ENCODE measurements at places on chromosomes 2 and 18.

DNA sequence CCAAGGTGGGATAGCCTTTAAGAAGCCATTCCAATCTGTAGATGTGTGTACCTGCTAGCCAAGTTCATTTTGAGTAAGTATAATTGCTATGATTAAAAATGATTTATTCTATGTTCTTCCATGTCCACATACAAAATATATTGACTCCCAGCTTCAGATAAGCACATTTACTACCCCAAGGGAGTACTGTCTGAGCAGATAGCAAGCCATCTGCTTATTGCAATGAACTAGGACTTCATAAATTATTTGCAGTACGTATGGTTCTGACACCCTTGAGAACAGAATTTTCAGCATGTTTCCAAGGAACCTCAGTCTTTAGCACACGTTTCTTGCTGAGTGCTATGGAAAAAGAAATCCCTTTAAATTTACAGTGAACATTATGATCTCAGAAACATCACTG, 28.2 kb downstream of the ABCG5 start:
- no peak for DNase-seq

- DNase-seq = no peak
These were observed 70.0 kb downstream of the COL4A3 start for GRCh38 chr2:227234429-227234828.

GRCh38 chr18:13619505-13620205, 106.7 kb downstream of the FAM210A start:
- DNase-seq = no peak

DNA sequence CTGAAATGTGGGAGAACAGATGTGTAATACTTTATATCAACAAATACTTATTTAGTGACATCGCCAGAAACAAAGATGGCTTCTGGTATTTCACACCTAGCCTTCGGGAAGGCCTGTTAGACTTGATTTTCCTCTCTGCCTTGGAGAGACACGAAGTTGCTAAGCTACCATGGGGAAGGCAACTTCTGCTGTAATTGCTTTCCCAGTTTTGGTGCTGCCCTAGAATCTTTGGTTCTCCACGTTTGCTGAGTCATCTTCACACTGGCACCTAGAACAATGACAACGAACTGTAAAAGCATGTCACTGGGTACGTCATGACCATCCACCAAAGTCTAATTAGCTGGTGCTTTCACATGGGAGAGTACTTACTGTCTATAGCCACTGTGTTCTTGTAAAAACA, 58.7 kb upstream of the ACTR3 start:
- no peak for DNase-seq

- no peak for DNase-seq
These were observed 124.9 kb downstream of the ARHGAP15 start for GRCh38 chr2:143254110-143254509.

- DNase-seq = no peak
These were observed 268.2 kb upstream of the ID2 start for GRCh38 chr2:8413589-8414135.

GRCh38 chr2:147464737-147465357, 380.0 kb upstream of the ACVR2A start:
- no peak for DNase-seq

GRCh38 chr2:73933194-73933593, 6.5 kb downstream of the DGUOK start:
- DNase-seq = no peak

DNA sequence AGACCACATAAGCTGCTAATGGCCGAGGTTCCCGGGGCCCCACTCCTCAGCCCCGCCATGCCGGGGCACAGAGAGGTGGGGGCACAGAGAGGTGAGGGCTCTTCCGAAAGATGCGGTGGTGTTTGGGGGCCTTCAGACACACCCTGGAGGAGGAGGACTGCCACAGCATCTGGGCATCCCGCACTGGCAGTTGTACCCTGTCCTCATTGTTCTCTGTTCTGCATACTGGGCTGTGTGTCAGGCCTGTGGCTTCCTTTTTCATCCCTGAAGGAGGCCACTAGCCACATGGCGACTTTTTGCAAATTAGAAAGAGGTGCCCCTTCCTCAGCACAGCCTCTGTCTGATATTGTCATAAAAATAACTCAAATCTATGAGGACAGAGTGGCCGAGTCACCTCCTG, 150.1 kb downstream of the CTIF start:
- no peak for DNase-seq

GRCh38 chr18:74148543-74149070, 284 bp downstream of the TIMM21 start:
- DNase-seq = no peak

DNA sequence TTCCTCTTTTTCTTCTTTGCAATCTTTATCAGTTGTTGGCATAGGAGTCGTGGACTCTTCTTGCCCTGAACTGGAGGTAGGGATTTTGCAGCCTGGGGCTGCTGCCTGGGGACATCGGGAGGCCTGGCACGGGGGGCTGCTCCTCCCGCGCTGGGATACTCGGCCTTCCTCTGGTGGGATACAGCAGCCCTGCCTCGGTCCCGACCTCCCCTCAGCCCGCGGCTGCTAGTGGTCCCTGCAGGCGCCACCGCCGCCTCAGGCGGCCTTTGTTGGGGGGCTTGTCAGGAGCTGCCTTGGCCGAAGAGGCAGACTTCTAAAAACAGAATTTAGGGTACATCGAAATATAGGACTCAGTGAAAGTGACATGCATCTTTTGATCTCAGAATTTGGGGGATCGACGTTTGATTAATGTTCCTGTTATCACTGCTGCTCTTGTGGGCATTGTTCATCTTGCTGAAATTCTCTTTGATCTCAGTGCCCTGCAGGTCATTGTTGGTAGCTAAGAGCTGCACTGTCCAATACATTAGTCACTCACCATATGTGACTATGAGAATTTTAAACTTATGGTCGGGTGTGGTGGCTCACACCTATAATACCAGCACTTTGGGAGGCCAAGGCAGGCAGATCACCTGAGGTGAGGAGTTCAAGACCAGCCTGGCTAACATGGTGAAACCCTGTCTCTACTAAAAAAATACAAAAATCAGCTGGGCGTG, 16.3 kb downstream of the POLR2D start:
- DNase-seq = no peak

DNA sequence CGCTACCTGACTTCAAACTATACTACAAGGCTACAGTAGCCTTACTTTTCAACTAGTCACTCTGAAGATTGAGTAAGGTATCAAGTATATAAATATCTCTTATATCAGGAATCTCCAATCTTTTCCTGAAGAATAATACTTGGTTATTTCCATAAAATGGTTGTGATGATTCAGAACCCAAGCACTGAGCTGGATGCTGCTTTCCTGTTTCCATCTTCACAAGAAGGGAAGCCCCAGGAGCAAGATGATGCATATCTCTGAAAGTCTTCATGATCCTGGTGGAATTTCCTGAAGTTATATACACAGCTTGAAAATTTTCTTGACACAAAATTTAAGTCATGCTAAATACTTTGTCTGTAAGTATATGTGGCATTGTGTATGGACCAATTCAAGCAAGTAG, 243.9 kb upstream of the TANK start:
- no peak for DNase-seq

- DNase-seq = no peak
These were observed 17.1 kb upstream of the VPS4B start for GRCh38 chr18:63439334-63439733.

GRCh38 chr2:118576109-118576855, 271.2 kb downstream of the EN1 start:
- DNase-seq = no peak

DNA sequence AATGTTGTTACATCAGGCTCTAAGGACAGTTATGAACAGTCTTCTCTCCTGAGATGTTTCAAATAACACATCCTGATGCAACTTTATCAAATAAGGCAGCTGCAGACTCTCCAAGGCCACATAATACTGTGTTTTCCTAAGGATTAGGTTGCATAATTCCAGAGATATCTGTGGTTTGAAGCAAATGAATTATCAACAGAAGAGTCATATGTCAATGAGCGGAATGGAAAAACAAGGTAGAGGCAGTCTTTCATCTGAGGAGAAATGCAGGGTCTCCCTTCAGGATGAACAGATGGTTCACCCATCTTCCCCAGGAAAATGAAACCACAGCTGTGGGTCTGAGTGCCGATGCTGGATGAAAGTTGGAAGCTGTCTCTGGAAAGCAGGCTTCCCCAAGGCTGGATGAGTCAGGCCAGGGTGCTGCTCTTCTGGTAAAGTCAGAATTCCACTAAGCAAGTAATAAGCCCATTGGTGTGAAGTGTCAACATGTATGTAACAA, 22.2 kb downstream of the LYG1 start:
- no peak for DNase-seq

DNA sequence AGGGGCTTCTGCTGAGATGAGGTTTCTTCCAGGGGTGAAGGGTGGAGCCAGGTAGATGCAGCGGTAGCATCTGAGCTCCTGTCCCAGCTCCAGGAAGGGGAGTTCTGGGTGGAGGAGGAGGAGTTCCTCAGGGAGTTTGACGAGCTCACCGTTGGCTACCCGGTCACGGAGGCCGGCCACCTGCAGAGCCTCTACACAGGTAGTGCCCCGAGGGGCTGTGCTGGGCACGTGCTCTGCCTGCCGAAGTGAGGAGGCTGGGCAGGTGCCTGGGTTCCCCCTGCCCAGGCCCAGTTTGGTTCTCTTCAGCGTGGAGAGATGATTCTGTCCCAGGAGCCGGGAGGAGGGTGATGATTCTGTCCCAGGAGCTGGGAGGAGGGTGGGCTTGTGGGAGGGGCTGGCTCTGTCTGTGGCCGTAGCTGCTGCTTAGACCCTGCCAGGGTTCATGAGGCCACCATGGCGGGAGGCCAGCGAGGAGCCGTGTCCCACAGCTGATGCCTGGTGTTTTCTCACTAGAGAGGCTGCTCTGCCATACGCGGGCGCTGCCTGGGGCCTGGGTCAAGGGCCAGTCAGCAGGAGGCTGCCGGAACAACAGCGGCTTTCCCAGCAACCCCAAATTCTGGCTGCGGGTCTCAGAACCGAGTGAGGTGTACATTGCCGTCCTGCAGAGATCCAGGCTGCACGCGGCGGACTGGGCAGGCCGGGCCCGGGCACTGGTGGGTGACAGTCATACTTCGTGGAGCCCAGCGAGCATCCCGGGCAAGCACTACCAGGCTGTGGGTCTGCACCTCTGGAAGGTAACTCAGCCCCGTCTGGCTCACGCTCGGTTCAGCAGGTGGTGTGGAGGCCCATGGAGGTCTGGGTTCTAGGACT, 8.2 kb downstream of the CAPN10 start:
- DNase-seq = no peak

- DNase-seq = no peak
These were observed 71.1 kb upstream of the HNMT start for GRCh38 chr2:137893145-137893544.

DNA sequence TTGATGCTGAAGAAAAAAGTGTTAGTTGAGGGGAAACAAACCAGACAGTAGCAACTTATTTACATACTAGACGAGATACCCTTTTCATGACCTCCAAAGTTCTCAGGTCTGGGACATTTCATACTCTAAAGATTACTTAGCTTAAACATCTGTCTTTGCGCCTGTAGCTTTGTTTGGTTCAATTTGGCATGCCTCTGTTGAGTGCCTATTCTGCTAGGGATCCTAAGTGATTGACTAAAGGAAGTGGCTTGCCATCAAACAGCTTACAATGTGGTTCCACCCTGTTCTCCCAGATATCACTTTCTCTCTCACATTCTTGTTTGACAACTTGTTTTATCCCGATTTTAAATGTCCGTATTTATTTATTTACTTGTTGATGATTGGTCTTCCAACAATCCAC, 488.8 kb downstream of the PARD3B start:
- no peak for DNase-seq

DNA sequence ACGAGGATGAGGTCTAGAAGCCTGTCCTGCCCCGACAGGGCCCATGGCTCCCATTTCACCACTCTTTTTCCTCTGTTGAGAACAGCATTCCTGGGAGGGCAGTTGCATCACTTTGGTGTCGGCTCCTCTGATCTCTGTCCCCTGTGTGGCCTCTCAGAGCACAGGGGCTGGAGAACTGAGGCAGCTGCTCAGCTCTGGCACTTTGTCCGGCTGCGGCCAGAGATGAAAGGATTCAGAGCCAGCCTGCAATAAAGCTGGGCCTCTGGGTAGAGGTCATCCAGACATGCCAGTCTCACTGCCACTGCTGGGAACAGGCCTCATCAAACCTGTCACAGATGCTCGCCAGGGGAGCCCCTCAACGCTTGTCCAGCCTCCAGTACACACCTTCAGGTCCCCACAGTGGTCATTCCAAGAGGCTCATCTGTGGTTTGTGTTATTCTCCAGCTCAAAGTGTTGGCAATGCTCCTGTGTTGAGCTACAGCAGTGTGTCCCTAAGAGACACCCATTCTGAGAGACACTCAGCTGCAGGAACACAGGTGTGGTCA, 13.1 kb upstream of the ROCK2 start:
- no peak for DNase-seq

- DNase-seq = no peak
These were observed 276.9 kb downstream of the ZNF804A start for GRCh38 chr2:184875212-184875611.

GRCh38 chr2:8607606-8608005, 74.2 kb upstream of the ID2 start:
- DNase-seq = no peak

DNA sequence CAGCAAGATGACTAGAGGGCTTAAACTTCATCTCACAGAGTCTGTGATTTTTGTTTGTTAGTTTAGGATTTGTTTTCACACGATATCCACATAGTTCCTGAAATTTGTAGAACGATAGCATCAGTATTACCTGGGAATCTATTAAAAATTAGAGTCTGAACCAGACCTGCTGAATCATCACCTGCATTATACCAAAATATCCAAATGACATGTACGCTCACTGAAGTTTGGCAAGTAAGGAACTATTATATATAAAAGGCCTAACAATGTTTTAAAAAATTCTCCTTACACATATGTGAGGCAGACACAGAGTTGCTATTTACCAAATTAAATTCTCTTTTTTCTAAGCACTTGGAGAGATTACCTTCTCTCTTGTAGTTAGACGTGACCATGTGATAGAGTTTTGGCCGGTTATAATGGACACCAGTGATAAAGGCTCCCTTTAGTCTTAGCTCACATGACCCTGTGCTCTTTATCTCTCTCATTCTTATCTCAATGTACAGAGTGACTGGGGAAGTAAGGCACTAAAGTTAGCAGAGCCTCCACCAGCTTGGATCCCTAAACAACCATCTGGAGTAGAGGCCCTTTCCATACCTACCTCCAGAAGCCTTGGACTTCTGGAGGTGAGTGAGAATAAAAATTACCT, 363.1 kb downstream of the DSC3 start:
- no peak for DNase-seq

DNA sequence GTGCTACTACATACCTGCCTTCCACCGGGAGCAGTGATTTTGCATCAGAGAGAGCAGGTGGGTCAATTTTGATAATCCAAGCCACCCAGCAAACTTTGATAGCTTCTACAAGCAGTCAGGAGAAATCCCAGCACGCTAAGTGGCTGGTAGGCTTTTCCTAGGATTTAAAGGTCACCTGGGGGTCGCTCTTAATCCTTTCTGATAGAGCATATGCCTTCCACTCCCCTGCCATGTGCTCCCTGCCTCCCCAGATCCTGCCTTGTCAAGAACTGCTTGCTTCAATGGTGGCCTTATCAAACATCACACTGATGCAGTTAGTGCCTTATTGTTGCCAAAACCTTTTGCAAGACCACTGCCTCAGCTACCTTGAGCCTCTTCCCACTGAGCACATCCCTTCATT, 462.3 kb upstream of the MEX3C start:
- DNase-seq = no peak

- no peak for DNase-seq
These were observed 192.6 kb upstream of the MYT1L start for GRCh38 chr2:2523461-2524347.

- no peak for DNase-seq
These were observed 10.2 kb downstream of the TNFAIP6 start for GRCh38 chr2:151367571-151367970.
